ENCODE measurements at places on chromosomes 4 and X.

DNA sequence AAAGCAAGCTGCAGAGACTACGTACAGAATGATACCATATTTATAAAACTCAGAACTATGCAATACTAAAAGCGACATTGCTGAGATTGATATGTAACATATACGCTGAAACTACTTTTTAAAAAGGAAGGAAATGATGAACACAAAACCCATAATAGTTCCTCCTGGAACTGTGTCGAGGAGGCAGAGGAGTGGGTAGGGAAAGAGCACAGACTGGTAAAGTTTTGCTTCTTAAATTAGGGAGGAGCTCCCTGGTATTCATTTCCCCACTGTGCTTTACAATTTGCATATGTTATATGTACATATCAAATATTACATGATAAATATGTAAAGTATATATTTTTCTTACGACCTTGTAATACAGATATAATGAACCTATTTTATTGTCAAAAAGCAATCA, 13.9 kb downstream of the UFSP2 start:
- no peak for DNase-seq

GRCh38 chr4:31294655-31295480, 574.7 kb downstream of the PCDH7 start:
- no peak for DNase-seq

DNA sequence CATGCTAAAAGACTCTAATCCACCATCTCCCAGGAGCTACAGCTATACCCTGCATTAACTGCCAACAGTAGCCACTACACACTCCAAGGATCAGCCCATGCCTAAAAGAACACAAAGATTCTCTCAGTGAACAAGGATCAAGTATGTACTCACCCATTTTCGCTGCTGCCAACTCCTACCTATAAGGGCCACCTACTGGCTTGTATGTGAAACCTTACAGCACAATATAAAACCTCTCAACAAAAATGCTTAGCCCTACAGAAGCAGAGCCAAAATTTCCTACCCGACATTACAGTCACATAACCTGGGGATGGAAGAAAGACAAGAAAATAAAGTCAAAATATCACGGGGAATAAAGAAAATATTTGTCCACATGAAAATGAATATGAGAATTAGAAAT, 562.8 kb upstream of the POU3F4 start:
- DNase-seq, result no peak

DNA sequence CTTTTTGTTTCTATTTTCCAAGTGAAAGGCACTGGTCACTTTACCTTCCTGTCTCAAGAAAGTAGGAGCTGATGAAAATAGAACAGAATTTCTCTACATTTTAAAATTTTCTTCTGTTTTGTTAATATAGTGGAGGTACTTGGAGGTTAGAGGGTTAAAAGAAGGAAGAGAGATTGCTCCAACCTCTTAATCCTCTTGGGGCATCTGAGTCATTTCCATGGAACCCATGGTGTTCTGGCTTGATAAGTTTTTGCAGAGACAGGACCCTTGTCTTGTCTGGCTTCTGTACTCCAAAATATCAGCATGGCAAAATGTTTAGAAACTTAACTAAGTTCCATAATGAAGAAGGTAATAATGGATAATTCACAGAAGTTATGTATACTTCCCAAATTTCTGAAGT, 727.2 kb downstream of the C4orf33 start:
- no peak for DNase-seq
